ENCODE measurements at places on chromosomes 6 and 20.

GRCh38 chr6:1262704-1263038, 49.2 kb upstream of the FOXQ1 start:
- no peak for DNase-seq

- DNase-seq: no peak
Observed at GRCh38 chr6:16038938-16039337, 89.9 kb upstream of the MYLIP start.

DNA sequence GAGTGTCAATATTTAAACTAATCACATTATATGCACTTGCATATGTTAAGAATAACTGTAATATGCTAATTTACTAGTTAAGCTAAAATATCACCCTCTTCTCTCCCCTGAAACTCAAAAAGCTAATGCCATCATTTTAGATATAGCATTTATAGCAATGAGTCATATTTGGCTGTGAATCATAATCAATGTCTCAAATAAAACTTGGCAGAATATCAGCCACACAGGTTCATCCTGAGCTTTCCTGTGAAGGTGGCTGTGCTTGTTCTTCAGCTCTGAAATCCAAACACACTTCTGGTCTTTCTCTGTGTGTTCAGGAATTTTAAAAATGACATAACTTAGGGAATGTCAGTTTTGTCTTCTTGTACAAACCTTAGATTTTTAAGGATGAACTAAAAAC, 12.8 kb upstream of the PNRC1 start:
- DNase-seq: no peak

GRCh38 chr6:111646942-111647341, 41.3 kb upstream of the TRAF3IP2 start:
- DNase-seq: no peak

Data from NK-92 treated with Interleukin-12 subunit alpha and Interleukin-12 subunit beta, amount 100 ng/mL, for 24 hours (cell line).